Right forelimb (tissue), 1 donor: ENCODE measurements at places on chromosomes 16 and 17.

- no peak for DNase-seq
These were observed 15.3 kb downstream of the KLHL36 start for GRCh38 chr16:84663433-84664101.

DNA sequence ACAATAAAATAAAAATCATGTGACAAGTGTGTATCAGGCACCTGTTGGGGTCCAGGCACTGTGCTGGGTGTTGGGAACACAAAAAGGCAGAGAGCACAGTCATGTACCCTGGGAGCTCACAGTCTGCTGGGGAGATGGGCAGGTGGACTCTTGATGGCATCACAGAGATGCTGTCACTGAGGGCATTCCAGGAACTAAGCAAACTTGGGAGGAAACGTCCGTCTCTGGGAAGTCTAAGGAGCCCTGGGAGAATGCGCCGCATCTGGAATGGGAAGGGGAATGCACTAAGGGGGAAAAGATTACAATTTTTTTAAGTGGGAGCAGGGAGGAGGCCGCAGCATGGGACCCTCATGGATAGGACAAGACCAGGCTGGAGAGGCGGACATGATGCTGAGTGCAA lies 80.9 kb upstream of the ZNF423 start:
- DNase-seq = no peak

GRCh38 chr17:7307686-7308624 lies 527 bp downstream of the EIF5A start:
- peak; percentile 60 for DNase-seq

- DNase-seq = no peak
These were observed 56.4 kb downstream of the JPH3 start for GRCh38 chr16:87658564-87659225.

- DNase-seq = no peak
These were observed 3.2 kb upstream of the CDK5RAP3 start for GRCh38 chr17:47967607-47968252.

- DNase-seq = peak; percentile 95
These were observed at the start of the genes ADPRM and SCO1 for GRCh38 chr17:10697092-10698081. TSS of gene ADPRM (plus strand) at chr17:10697594. CDS start at chr17:10704927, 7,333 bp downstream. TSS of gene SCO1 (minus strand) at chr17:10697533. CDS start at chr17:10697507, 26 bp downstream.

DNA sequence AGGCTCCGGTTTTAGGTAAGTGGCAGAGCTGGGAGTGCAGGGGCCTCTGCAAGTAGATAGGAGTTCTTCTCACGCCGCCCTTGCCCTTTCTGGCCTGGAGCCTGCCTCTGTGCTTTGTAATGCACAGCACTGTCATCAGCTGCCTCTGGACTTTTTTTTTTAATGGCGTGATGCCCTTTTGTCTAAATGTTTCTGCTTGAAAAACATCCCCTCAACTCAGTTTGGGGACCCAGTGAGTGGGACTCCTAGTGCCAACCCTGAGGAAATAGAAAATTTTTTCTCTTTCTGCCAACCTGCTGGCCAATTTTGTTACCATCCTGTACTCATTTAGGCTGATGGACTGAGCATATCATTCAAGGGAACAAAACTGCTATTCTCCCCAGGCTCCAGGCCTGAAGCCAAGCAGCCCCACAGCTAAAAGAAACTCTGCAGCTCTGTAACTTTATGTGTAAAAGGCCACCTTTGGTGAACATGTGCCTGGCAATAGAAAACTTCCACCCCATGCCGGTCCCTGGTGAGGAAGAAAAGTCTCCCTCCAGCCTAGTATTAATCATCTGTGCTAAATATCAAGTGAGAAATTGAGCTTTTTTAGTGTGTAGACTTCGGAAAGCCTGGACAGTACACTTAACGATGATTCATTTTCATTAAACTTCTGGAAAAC lies 22.5 kb downstream of the SLC6A2 start:
- DNase-seq = no peak
